ENCODE measurements at places on chromosomes 12 and 14.
A peak's percentile ranks its signal among the peaks of the same experiment; 100 is the strongest.

GRCh38 chr12:88237954-88238353, 95.8 kb downstream of the TMTC3 start:
- no peak for DNase-seq
- H3K4me1 ChIP-seq = peaks cover 48% of the 10 kb centered on the region
- peaks cover 10% of the 10 kb centered on the region for H3K36me3 ChIP-seq
- H3K4me3 ChIP-seq = no peak overlapping the region

GRCh38 chr12:64081008-64081404, 141.1 kb downstream of the KICS2 start:
- H3K4me1 ChIP-seq = no peaks in the 10 kb centered on the region
- H3K27me3 ChIP-seq = peaks cover 6% of the 10 kb centered on the region
- H3K27ac ChIP-seq = no peak overlapping the region
- DNase-seq = no peak
- no peak overlapping the region for H3K4me3 ChIP-seq
- H3K36me3 ChIP-seq = no peaks in the 10 kb centered on the region

- H3K36me3 ChIP-seq = no peaks in the 10 kb centered on the region
- peaks cover 2% of the 10 kb centered on the region for H3K4me1 ChIP-seq
- H3K4me3 ChIP-seq = no peak overlapping the region
- H3K27me3 ChIP-seq = no peaks in the 10 kb centered on the region
These were observed 21.0 kb upstream of the SNX6 start for GRCh38 chr14:34650786-34651584.

GRCh38 chr14:35122696-35123387, 490 bp downstream of the PRORP start:
- peaks cover 27% of the 10 kb centered on the region for H3K36me3 ChIP-seq
- H3K4me1 ChIP-seq = peaks cover 37% of the 10 kb centered on the region
- H3K27me3 ChIP-seq = no peaks in the 10 kb centered on the region
- H3K27ac ChIP-seq = peak overlapping the region; percentile 100

DNA sequence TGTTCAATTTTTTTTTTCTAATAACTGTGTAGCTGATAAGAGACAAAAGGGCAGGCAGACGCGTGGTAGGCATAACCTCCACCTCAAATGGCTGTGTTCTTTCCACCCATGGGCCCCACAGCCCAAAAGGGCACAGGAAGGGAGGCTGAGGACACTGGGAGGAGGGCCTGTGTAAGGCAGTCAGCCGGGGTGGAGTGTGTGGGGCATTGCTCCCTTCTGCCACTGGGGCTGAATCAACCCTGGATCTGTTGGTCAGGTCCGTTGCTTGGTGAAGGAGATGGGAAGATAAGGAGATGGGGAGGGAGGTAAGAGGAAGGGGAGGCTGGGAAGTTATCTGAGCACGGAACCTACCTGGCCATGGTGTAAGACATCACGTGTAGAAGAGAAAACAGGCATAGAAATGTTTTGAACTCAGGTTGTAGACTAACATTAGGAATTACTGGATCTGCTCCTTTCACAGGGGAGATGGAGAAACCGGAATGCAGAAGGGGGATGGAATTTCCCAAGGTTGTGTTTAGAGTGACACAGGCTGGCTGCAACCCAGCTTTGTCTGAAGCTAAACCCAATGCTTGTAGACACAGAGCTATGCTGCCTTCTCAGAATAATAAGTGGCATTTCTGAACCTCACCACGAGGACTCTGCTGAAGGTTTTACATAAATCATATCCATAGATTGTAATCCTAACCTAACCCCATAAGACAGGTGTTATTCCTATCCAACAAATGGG, 138.5 kb upstream of the NOS1 start:
- H3K4me1 ChIP-seq = no peaks in the 10 kb centered on the region
- no peaks in the 10 kb centered on the region for H3K27me3 ChIP-seq
- H3K27ac ChIP-seq = no peak overlapping the region
- no peaks in the 10 kb centered on the region for H3K36me3 ChIP-seq

DNA sequence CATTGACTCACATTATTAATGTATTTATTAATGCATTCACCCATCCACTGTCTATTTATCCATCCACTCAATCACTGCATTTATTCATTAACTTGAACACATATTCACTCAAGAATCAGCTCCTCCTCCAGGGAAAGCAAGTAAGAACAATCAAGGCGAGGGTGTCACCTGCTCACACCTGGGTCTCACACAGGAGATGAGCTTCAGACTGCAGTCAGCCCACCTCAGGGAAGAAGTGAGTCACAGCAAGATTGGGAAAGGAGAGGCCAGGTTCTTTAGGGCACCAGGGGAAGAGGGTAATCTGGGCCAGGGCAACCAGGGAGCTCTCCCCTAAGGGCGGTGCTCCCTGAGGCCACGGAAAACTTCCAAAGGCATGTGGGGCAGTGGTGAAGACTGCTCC, 367.3 kb downstream of the BCL11B start:
- no peaks in the 10 kb centered on the region for H3K36me3 ChIP-seq
- no peak overlapping the region for H3K4me3 ChIP-seq
- peaks cover 3% of the 10 kb centered on the region for H3K4me1 ChIP-seq
- H3K27me3 ChIP-seq = peaks cover 2% of the 10 kb centered on the region

- peak overlapping the region; percentile 80 for H3K4me3 ChIP-seq
- DNase-seq = no peak
- H3K4me1 ChIP-seq = peaks cover 29% of the 10 kb centered on the region
These were observed 678 bp downstream of the INF2 start for GRCh38 chr14:104689881-104690711.

GRCh38 chr14:95193081-95193480, 35.8 kb upstream of the DICER1 start:
- H3K27me3 ChIP-seq = peaks cover 12% of the 10 kb centered on the region
- H3K36me3 ChIP-seq = no peaks in the 10 kb centered on the region
- no peak overlapping the region for H3K4me3 ChIP-seq

DNA sequence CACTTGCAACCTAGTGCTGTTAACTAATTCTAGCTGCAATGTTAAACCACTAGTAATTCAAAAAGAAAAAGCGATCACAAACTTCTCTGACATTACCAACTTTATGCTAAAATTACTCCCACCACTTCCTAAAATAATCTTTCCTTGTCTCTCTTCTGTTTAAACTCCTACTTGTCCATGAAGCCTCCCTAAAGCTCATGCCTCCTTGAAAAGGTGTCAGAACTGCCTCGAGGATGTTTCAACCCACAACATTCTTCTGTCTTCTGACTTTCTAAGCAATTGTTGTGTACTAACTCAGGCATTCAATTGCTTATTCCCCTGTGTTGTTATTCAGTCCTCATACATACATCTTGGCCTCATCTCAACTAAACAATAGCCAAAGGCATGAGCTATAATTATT, 5.9 kb downstream of the GNPTAB start:
- peak overlapping the region; percentile 53 for H3K27ac ChIP-seq
- no peaks in the 10 kb centered on the region for H3K27me3 ChIP-seq
- DNase-seq = no peak
- H3K4me1 ChIP-seq = peaks cover 75% of the 10 kb centered on the region
- H3K36me3 ChIP-seq = peaks cover 36% of the 10 kb centered on the region

DNA sequence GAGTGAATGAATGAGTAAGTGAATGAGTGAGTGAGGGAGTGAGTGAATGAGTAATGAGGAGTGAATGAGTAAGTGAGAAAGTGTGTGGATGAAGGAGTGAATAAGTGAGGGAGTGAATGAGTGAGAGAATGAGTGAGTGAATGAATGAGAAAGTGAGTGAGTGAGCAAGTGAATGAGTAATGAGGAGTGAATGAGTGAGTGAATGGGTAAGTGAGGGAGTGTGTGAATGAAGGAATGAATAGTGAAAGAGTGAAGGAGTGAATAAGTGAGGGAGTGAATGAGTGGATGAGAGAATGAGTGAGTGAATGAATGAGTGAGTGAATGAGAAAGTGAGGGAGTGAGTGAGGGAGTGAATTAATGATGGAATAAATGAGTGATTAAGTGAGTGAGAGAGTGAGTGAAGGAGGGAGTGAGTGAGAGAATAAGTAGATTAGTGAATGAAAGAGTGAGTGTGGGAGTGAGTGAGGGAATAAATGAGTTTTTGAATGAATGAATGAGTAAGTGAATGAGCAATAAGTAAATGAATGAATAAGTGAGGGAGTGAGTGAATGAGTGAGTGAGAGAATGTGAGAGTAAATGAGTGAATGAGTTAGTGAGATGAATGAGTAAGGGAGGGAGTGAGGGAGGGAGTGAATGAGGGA, 364.5 kb downstream of the ADGRD1 start:
- no peaks in the 10 kb centered on the region for H3K36me3 ChIP-seq
- no peak for DNase-seq
- no peaks in the 10 kb centered on the region for H3K27me3 ChIP-seq
- H3K4me3 ChIP-seq = no peak overlapping the region

DNA sequence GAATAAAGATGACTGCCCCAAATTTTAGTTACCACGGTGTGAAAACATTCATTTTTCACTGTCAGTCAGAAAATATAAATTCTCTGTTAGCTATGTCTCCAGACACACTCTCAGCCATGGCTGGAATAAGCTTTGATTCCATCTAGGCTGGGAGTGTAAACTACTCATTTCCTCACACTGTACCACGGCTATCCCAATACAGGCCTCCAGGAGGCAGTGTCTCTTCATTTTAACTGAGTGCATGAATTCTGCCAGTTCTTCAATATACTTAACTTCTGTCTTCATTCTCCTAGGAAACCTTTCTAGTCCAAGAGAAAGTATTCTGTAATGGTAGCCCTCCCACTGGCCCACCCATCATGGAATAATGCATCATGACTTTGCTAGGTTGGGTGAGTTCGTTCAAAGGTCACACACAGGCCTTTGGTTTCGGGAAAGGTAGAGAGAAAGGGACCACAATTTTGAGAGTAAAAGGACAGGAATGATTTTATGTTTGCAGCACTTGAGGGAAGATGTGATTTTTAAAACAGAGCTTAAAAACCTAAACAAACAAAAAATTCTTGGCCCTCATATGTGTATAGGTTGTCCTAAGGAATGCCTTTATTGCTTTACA, 381.1 kb downstream of the SEC23A start:
- no peak overlapping the region for H3K27ac ChIP-seq
- no peaks in the 10 kb centered on the region for H3K4me1 ChIP-seq
- no peaks in the 10 kb centered on the region for H3K27me3 ChIP-seq
- no peaks in the 10 kb centered on the region for H3K36me3 ChIP-seq
- H3K4me3 ChIP-seq = no peak overlapping the region

GRCh38 chr14:63893701-63894458, 41.1 kb downstream of the SYNE2 start:
- no peaks in the 10 kb centered on the region for H3K36me3 ChIP-seq
- no peaks in the 10 kb centered on the region for H3K27me3 ChIP-seq
- no peaks in the 10 kb centered on the region for H3K4me1 ChIP-seq
- H3K4me3 ChIP-seq = no peak overlapping the region
- H3K27ac ChIP-seq = no peak overlapping the region

DNA sequence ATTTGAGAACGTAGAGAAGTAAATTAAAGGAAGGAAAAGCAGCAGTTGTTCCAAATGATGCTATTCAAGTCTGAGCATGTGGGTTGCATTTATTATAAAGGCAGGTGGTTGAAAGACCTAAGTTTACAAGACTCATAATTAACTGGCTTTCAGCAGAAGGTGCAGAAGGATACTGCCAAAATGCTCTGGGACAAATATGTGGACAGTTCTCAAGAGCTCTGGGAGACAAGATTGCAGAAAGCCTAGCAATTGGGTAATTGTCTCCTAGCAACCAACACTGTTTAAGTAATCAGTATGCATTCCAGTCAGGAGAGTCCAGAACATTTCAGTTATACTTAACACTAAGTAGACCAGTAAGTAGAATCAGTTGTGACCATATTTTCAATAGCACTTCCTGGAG, 131.5 kb downstream of the GPR135 start:
- H3K36me3 ChIP-seq = peaks cover 13% of the 10 kb centered on the region
- peaks cover 3% of the 10 kb centered on the region for H3K4me1 ChIP-seq
- H3K27ac ChIP-seq = no peak overlapping the region
- DNase-seq = no peak

- H3K4me1 ChIP-seq = no peaks in the 10 kb centered on the region
- no peak for DNase-seq
- H3K36me3 ChIP-seq = no peaks in the 10 kb centered on the region
- no peak overlapping the region for H3K4me3 ChIP-seq
- H3K27ac ChIP-seq = no peak overlapping the region
- H3K27me3 ChIP-seq = peaks cover 2% of the 10 kb centered on the region
These were observed 114.0 kb downstream of the GALC start for GRCh38 chr14:87878959-87879358.

DNA sequence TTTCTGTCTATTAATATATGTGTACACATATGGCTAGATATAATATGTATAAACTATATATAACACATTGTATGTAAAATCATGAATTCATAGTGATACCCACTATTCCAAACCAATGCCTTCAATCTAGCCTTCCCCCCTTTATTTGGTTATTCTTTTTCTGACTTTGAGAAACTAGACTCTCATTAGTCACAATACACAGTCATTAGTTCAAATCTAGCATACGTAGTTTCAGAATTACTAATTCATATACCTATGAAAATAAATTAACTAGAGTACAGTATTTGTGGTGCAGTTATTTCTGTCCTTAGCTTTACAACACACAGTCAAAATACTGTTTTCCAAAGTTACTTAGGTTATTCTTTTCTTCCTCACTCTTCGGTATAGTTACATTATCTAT, 268.2 kb downstream of the DPF3 start:
- no peak for DNase-seq
- H3K27ac ChIP-seq = no peak overlapping the region
- peaks cover 44% of the 10 kb centered on the region for H3K27me3 ChIP-seq

GRCh38 chr12:95882080-95882479, 23.3 kb downstream of the SNRPF start:
- no peak for DNase-seq
- no peaks in the 10 kb centered on the region for H3K36me3 ChIP-seq
- H3K4me3 ChIP-seq = no peak overlapping the region

- peaks cover 34% of the 10 kb centered on the region for H3K4me1 ChIP-seq
- peaks cover 7% of the 10 kb centered on the region for H3K36me3 ChIP-seq
- H3K27ac ChIP-seq = no peak within 1 kb of the TSS
- no peaks in the 10 kb centered on the region for H3K27me3 ChIP-seq
- peak within 1 kb of the TSS; percentile 80 for H3K4me3 ChIP-seq
These were observed at the start of gene INF2 for GRCh38 chr14:104689109-104689880. Gene INF2 (plus strand): TSS chr14:104689618. CDS start chr14:104701366, 11,748 bp downstream.

DNA sequence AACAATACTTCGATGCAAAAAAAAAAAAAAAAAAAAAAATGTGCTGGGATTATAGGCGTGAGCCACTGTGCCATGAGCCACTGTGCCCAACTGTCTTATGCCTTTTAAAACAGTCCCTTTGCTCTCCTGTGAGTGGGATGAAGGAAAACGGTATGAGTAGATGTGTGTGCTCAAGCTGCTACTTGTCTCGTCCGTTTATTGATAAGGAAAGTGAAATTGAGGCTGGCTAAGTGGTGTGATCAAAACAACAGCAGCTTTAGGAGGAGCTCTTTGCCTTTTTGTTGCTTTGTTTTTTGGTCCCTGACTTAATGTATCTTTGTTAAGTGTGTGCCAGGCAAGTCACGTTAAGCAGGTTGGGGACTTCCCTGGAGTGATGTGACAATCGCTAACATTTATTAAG, 275.9 kb downstream of the TMEM132C start:
- DNase-seq = no peak
- H3K27ac ChIP-seq = no peak overlapping the region
- H3K4me1 ChIP-seq = peaks cover 1% of the 10 kb centered on the region
- no peak overlapping the region for H3K4me3 ChIP-seq

GRCh38 chr12:92533280-92533890, 169.4 kb upstream of the PLEKHG7 start:
- H3K36me3 ChIP-seq = peaks cover 7% of the 10 kb centered on the region
- H3K27me3 ChIP-seq = no peaks in the 10 kb centered on the region
- no peak for DNase-seq
- no peak overlapping the region for H3K4me3 ChIP-seq

GRCh38 chr12:69758105-69758504, 19.4 kb downstream of the RAB3IP start:
- no peak overlapping the region for H3K4me3 ChIP-seq
- no peak overlapping the region for H3K27ac ChIP-seq
- peaks cover 62% of the 10 kb centered on the region for H3K36me3 ChIP-seq
- H3K4me1 ChIP-seq = peaks cover 3% of the 10 kb centered on the region
- DNase-seq = no peak
- H3K27me3 ChIP-seq = no peaks in the 10 kb centered on the region

- DNase-seq = no peak
- peaks cover 8% of the 10 kb centered on the region for H3K4me1 ChIP-seq
- H3K27ac ChIP-seq = no peak overlapping the region
- H3K27me3 ChIP-seq = no peaks in the 10 kb centered on the region
- H3K36me3 ChIP-seq = peaks cover 33% of the 10 kb centered on the region
These were observed 12.6 kb downstream of the NRDE2 start for GRCh38 chr14:90319173-90319572.

Measured in activated T-helper 2 cell treated with anti-CD3 and anti-CD28 coated beads, Interferon-gamma antibody, Interleukin-2, Interleukin-4, amounts not matched to agents 10 μg/mL and 5 μg/mL and 100 μg/mL, durations not matched to agents 14 hours and 24 hours and 36 hours (primary cell).